Ascending aorta (tissue), 2 donors: ENCODE measurements at places on chromosomes 13 and 19. TPM values are rescaled to one million over a fixed set of nuclear protein-coding genes. Genes with fewer than 3 reads are reported as not detected.

Gene CEACAM5
- total RNA-seq, result not detected

Gene PRR12
- 23.6 TPM for total RNA-seq

- no peak for DNase-seq
Observed at GRCh38 chr13:109971006-109971405, 184.6 kb upstream of the IRS2 start.

Gene IRS2
- total RNA-seq, result 42.4 TPM

GRCh38 chr13:25977671-25978070 is 74.1 kb downstream of the SHISA2 start:
- no peak for DNase-seq

DNA sequence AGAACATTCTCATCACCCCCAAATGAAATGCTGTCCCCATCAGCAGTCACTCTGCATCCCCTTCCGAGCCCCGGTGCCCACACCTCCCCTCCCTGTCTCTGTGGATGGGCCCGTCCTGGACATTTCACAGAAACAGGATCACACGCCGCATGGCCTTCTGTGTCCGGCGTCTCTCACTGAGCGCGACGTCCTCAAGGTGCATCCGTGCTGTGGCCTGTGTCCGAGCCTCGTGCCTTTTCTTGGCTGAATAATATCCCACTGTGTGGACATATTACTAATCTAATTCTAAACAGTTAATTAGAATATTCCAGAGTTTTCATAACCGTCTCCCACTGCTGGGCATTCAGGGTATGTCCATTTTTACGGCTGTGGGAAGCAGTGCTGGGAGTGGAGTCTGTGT is 8.7 kb downstream of the NDUFS7 start:
- no peak for DNase-seq

DNA sequence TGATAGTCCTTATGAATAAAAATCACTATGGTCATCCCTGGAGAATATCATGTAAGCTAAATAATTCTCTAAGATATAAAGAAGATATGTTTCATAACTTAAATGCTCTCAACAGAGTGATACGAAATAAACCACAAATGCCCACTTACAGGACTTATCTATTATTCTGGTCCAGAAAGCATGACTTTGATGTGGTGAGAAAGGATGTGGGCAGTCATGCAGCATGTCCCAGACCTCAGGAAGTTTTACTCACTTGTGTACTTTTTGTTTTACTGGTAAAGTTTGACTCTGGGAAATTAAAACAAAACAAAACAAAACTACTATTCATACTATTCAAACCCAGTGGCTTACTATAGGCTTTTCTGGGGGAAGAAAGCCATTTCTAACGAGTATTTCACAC is 483.2 kb upstream of the SLITRK6 start:
- DNase-seq, result no peak

Gene ZFP28
- 20.1 TPM for total RNA-seq

DNA sequence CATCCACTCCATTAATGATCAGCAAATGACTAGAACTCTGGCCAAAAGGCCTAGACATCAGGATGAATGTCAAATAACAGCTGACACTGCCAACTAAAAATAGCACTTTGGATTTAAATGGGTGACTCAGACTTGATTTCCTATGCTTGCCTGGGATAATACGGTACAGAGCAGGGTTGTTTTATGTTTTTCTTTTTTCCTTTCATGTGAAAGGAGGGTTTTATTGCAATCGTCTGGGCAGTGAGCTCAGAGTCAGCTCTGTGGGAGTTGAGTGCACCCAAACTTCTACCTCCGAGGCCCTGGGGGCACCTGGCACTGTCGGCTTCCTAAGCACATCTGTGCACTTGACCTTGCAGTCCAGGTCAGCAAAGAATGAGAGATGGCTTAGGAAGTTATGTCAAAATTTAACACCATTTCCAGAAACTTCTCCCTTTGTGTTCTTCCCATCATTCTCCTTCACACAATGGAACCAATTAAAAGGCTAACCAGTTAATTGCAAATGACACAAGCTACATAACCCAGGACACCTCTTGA is 134.1 kb downstream of the LACC1 start:
- no peak for DNase-seq

Gene RASAL3
- 4.4 TPM for total RNA-seq

DNA sequence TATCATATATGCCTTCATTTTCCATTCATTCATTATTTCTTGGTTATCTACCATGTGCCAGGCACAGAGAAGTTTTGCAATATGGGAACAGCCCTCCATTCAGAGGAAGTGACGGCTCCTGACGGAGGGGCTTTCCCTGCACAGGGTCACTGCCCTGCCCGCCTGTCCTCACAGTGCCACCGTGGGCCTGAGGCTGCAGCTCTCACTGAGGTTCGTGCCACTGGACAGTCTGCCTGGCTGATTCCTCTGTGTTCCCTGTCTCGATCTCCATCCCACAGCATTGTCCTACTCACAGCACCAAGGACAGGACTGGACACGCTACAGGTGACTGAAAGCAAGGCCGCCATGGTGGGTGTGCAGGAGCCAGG is 92.7 kb downstream of the TSHZ3 start:
- no peak for DNase-seq

Gene TUBA3C
- total RNA-seq, result not detected
